Natural killer cell treated with Interleukin-12 subunit alpha and Interleukin-12 subunit beta and Interleukin-15 and Interleukin-18, amount 100 ng/mL, for 72 hours (primary cell): ENCODE measurements at places on chromosomes 11 and 22.

GRCh38 chr22:43343670-43344519 lies 723 bp upstream of the SCUBE1 start:
- DNase-seq, result no peak

DNA sequence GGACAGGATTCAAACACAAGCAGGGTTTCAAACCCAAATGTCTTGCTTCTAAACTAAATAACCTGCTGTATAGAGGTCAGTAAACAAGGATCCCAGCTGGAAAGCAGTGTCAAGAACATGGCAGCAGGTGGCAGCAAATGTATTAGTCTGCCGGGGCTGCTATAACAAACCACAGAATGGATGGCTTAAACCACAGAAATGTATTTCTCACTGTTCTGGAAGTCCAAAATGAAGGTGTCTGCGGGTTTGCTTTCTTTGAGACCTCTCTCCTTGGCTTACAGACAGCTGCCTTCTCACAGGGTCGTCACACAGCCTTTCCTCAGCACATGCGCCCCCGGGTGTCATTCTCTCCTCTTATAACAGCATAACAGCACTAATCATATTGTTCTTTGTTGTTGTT lies 65.1 kb upstream of the LRRC55 start:
- no peak for DNase-seq

- no peak for DNase-seq
These were observed 156.6 kb upstream of the GRK3 start for GRCh38 chr22:25407859-25408229.

GRCh38 chr11:62553839-62554361 lies 7.3 kb upstream of the AHNAK start:
- DNase-seq, result no peak

DNA sequence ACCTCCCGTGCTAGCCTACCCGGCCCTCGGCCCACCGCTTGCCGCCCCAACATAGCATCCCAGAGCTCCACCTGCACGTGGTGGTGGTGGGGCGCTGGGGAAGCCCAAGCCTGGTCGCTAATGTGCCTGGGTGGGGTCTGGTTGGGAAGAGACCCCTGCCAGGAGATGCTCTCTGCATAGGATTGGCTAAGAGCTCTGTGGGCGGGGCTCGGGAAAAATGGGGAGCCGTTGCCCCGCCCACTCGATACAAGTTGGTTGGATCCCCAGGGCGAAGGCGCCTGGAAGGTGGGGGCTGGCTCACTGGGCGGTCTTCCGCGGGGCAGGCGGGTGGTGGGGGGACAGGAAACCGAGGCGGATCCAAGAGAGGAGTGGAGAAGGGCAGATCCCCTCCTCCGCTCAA lies 7.6 kb downstream of the LRRC10B start:
- DNase-seq, result no peak

- DNase-seq, result no peak
These were observed 222.5 kb upstream of the SNX19 start for GRCh38 chr11:131138731-131139130.

DNA sequence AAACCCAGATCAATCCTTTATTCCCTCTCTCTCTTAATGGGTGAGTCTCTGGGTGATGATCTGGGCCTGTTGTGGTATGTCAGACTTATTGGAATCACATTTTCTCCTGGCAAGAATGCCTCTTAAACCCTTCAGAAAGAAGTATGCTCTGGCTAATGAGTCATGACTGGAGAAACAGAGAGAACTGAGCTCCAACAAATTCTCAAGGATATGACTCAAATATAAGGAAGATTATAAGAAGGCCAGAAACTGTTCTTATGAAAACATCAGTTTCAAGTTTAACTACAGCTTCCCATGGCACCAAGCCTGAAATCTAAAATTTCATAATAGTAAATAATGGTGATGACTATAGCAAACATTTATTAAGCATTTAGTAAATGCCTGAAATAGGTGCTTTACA lies 83.9 kb downstream of the OR5AK2 start:
- DNase-seq, result no peak

DNA sequence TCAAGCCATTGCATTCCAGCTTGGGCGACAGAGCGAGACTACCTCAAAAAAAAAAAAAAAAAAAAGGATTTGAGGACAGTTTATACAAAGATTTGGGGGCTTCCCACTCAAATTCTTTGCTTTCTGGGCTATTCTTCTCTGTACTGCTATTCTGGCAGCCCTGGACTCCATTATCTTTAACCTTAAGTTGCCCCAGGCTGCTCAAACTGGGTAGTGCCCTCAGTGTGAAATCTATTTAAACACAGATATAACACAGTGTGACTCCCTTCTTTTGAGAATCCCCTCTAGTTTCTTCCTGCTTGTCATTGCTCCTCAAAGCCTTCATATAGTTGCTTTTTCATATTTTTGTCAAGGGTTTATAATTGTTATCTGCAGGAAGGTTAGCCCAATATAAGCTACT lies 49.5 kb upstream of the WEE1 start:
- DNase-seq, result no peak

DNA sequence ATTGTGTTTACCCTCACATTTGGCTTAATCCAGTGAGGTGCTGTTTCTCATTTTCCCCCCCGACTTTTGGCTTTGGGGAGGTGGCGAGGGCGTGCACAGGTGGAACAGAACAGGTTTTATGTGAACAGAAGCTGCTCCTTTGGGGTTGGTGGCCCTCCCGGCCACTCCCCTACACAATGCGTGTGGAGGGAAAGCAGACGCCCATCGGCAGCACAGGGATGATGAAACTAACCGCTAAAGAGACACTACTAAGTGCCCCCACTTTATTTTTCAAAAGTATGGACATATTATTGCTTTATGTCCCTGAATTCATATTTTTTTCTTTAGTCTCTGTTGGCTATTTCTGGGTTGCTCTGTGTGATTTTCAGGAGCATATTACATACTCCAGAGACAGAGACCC lies 160.9 kb downstream of the ENTHD1 start:
- DNase-seq, result no peak

DNA sequence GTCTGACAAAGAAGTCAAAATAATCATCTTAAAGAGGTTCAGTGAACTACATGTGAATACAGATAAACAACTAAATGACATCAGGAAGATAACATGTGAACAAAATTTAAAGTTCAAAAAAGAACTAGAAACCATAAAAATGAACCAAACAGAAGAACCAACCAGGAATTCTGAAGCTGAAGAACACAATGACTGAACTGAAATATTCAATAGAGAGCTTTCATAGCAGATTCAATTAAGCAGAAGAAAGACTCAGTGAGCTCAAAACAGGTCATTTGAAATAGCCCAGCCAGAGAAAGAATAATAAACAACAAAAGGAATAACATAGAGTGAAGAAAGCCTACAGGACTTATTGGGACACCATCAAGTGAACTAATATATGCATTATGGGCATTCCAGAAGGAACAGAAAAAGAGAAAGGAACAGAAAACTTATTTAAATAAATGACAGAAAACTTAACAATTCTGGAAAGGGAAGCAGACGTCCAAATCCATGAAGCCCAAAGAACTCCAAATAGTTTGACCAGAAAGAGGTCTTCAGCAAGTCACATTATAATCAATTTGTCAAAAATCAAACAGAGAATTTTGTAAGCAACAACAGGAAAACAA lies 11.0 kb upstream of the SLC36A4 start:
- DNase-seq, result no peak

DNA sequence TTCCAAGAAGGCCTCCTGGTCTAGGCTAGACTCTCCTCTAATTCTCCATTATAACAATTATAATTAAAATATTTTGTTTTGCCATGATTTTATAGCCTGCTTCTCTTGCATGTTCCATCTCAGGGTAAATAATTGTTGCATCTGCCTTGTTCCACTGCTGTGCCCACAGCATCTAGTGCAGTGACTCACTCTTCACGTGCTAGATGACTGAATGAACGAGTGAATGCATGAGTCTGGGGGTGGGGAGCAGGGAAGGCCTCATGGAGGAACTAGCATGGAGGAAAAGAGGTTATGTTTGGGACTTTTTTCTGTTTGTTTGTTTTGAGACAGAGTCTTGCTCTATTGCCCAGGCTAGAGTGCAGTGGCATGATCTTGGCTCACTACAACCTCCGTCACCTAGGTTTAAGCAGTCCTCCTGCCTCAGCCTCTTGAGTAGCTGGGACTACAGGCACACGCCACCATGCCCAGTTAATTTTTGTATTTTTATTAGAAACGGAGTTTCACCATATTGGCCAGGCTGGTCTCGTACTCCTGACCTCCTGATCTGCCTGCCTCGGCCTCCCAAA lies 5.2 kb upstream of the OAF start:
- no peak for DNase-seq

DNA sequence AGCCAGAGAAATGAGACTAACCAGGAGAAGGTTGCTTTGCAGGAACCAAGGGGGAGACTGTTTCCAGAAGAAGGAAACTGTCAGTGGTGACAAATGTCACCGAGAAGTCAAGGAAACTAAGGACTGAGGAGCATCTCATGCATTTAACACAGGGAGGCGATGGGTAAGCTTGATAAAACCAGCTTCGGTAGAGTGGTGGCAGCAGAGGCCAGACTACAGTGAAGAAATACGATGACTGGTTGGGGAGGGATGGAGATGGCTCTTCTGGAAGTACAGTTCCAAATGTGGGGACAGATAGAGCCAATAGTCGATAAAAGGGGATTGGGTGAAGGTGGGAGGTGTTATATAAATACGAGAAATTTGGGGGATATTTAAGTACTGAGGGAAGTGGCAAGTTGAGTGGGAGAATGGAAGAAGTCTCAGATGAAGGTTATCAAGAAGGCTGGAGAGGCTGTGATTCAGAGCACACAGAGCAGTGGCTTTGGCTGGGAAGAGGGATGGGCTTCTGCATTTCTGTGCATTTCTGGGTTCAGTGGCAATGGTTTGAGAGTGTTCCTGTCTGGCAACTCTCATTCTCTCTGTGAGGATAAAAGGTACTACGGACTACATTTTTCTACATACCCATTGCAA lies 29.2 kb downstream of the SC5D start:
- DNase-seq, result no peak

GRCh38 chr22:28268171-28268570 lies 349.1 kb upstream of the PITPNB start:
- DNase-seq, result no peak

DNA sequence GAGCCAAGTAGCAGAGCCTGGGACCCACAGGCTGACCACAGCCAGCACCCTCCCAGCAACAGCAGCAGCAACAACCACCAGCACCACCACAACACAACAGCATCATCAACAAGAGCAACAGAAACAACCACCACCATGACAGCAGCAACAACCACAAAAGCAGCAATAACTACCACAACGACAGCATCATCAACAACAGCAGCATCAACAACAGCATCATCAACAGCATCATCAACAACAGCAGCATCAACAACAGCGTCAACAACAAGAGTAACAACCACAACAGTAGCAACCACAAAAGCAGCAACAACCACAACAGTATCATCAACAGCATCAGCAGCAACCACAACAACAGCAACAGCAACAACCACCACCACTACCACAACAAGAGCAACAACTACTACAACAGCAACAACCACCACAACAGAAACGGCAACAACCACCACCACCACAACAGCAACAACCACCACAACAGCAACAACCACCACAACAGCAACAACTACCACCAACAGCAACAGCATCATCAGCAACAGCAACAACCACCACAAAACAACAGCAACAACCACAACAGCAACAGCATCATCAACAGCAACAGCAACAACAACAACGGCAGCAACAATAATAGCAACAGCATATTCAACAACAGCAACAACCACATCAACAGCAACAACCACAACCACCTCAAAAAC lies 22.1 kb upstream of the FGF3 start:
- no peak for DNase-seq

GRCh38 chr11:1916132-1916985 lies 3.1 kb upstream of the TNNT3 start:
- no peak for DNase-seq
